Smooth muscle cell of bladder (primary cell): ENCODE measurements at places on chromosomes 4 and X. TPM values are rescaled to one million over a fixed set of nuclear protein-coding genes. Genes with fewer than 3 reads are reported as not detected.

Gene FAM9C
- under 0.01 and 0.18 TPM in 2 replicates for total RNA-seq

Gene EMCN
- under 0.01 and 0.65 TPM in 2 replicates for total RNA-seq

Gene ADGRG4
- not detected in 2 replicates for total RNA-seq

Gene GABRB1
- 0.18 TPM in 1 of 2 replicates, not detected in the other for total RNA-seq

Gene CT47A1
- not detected in 2 replicates for total RNA-seq

Gene DCAF8L2
- under 0.01 TPM in 1 of 2 replicates, not detected in the other for total RNA-seq

Gene PWWP3B
- total RNA-seq = 0.74 TPM in 1 of 2 replicates, not detected in the other

Gene PRKG2
- 4.6 and 5.7 TPM in 2 replicates for total RNA-seq

Gene TREX2
- total RNA-seq = 1.4 and 1.8 TPM in 2 replicates

Gene ITM2A
- 0.14 and 0.28 TPM in 2 replicates for total RNA-seq

Gene RIBC1
- 0.71 and 0.74 TPM in 2 replicates for total RNA-seq

Gene SYTL4
- 4.3 and 5.5 TPM in 2 replicates for total RNA-seq

Gene NUDT10
- 1.5 and 1.6 TPM in 2 replicates for total RNA-seq

Gene SATL1
- not detected in 2 replicates for total RNA-seq

Gene MAGEA6
- under 0.01 TPM in 1 of 2 replicates, not detected in the other for total RNA-seq

Gene FAM47A
- total RNA-seq = not detected in 2 replicates

Gene FDCSP
- total RNA-seq = not detected in 2 replicates

Gene MMRN1
- 0.14 and 0.28 TPM in 2 replicates for total RNA-seq

Gene JCHAIN
- 1.7 and 6.7 TPM in 2 replicates for total RNA-seq

Gene PAGE2
- total RNA-seq = 0.71 TPM in 1 of 2 replicates, not detected in the other

Gene ADD1
- 123 and 148 TPM in 2 replicates for total RNA-seq

Gene ERAS
- not detected in 2 replicates for total RNA-seq

Gene RAB41
- total RNA-seq = not detected in 2 replicates

Gene MND1
- 3.1 TPM in 2 replicates for total RNA-seq

Gene RBM3
- total RNA-seq = 76.8 and 295 TPM in 2 replicates

Gene GPR82
- total RNA-seq = not detected in 2 replicates

Gene GLRA3
- total RNA-seq = 0.14 TPM in 1 of 2 replicates, not detected in the other

Gene MORF4L2
- total RNA-seq = 504 and 507 TPM in 2 replicates

Gene MAGEB1
- total RNA-seq = not detected in 2 replicates

Gene SPARCL1
- total RNA-seq = under 0.01 and 0.18 TPM in 2 replicates

Gene DUSP9
- total RNA-seq = not detected in 2 replicates

Gene REELD1
- not detected in 2 replicates for total RNA-seq

Gene SUPT20HL2
- total RNA-seq = 0.09 and 0.14 TPM in 2 replicates

Gene SYN1
- total RNA-seq = 0.18 and 0.71 TPM in 2 replicates

Gene CT45A3
- not detected in 2 replicates for total RNA-seq

Gene HSFX1
- total RNA-seq = 0.37 and 0.71 TPM in 2 replicates

Gene FGF5
- total RNA-seq = 2.1 and 2.3 TPM in 2 replicates

Gene APBB2
- total RNA-seq = 30.0 and 36.2 TPM in 2 replicates

Gene REPS2
- total RNA-seq = 0.09 and 0.14 TPM in 2 replicates

Gene WDR17
- total RNA-seq = 1.5 and 1.6 TPM in 2 replicates

Gene TFDP3
- total RNA-seq = not detected in 2 replicates

Gene RNF128
- 2.4 and 5.7 TPM in 2 replicates for total RNA-seq

Gene MSX1
- total RNA-seq = 6.4 and 7.8 TPM in 2 replicates
